ENCODE measurements at places on chromosomes 1 and 21. TPM values are rescaled to one million over a fixed set of nuclear protein-coding genes. Genes with fewer than 3 reads are reported as not detected.
A peak's percentile ranks its signal among the peaks of the same experiment; 100 is the strongest.

Gene OLFML3
- 3.7 TPM for total RNA-seq

Gene GPR37L1
- not detected for total RNA-seq

Gene KRTAP20-1
- not detected for total RNA-seq

Gene CACHD1
- 1.0 TPM for total RNA-seq

Gene TTC24
- not detected for total RNA-seq

DNA sequence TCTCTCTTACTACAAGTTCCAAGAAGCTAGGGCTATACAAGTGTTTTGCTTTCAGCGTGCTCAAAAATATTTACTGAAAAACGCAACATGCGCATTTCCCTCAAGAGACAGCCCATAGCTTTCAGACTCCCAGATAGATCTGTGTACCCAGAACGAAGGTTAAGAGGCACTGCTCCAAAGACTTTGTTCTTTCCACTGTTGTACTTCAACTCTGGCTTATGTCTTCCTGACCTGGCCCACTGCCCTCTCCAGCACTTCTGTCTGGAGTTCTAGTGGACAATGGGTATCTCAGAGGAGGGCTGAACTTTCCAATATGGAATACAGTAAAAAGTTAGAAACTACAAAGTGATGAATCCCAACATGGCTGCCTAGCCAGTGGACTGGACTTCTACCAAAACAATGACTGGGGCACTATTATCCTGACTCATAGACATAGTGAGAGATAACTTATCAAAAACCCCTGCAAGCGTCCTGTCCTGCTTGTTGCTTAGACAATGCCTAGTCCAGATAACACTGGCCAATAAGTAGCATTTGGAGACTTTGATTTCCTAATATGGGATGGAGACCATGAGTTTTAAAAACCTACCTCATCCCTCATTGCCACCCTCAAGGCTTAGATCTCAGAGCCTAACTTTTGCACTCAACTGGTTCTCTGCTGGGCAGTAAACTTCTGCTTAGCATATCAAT lies 8.8 kb upstream of the ADAR start:
- DNase-seq = peak; percentile 65

DNA sequence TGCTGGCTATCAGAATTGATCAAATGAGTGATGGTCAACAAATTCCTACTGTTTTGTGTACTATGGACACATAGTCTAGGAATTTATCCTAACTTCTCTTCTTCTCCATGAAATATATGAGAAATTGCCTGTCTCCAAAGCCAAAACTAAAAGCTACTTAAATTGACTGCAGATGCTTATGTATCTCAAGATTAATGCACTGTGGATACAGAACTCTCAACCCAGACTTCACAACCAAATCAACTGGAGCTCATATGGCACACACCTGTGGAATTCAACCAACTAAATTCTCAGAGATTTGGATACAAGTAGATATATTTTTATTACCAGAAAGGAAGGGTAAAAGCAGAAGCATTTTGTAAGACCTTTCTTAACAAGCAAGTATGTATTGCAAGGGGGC lies 566.1 kb downstream of the LTN1 start:
- DNase-seq = no peak

DNA sequence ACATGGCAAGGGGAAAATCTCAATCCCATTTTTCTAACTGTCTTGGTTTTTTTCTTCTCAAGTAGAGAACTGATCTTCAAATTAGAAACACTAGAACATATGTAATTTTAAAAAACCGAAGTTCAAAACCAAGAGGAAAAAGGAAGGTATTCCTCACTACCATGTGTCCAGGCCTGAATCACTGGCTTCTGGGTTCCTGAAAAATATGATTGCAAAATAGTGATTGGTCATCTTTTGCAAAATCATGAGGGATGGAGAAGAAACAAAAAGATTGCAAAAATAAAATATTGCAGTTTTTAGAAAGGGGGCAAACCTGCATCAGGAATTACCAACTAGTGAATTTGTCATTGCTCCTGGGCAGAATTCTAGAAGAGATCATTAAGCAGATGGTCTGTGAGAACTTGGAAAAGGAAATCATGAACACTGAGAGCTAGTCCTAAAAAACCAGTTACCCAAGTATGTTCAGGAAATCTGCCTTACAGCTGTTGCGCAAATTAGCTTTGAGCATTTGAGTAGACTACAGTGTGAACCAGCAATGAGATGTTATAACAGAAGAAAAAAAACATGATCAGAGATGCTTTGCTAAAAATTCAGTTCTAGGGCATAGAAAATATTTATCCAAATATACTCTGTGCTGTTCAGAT lies 49.4 kb downstream of the SPATA46 start:
- DNase-seq = no peak

DNA sequence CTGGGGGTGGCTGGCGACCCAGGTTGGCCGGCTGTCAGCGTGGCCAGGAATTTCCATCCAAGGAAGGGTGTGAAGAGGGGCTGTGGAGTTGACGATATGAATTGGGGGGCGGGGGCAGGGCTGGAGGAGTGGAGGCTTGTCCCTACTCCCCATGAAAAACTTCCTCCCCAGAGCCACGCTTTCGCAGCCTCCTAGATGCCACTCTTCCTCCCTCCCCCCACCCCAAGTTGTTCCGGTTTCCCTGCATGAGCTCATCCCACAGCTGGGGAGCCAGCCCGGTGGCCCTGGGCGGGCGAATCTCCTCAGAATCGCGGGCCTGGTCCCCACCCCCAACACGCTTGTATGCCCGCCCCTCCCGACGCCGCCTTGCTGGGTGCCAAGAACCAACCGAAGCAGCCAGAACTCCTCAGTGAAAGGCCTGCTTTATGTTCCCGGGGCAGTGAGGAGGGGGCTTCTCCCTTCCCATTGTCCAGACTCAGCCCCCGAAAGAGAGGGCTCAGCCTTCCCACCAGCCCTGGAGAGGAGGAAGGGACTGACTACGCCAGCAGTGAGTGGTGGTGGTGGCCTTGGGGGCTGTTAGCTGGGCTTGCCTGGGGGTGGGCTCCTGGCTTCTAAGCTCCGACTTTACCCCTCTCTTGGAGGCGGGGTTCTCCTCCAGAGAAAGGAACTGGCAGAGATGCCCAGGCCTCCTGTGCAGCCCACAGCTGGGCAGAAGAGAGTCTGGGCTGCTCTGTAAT lies 1.8 kb upstream of the CSMD2 start:
- DNase-seq = no peak

- peak; percentile 72 for DNase-seq
Measured at GRCh38 chr1:24688621-24689195, 45.6 kb downstream of the SRRM1 start.

Measured in left lobe of liver (tissue), 2 donors.